ENCODE measurements at places on chromosomes 4 and X.

GRCh38 chr4:163663454-163664225 lies 169.2 kb downstream of the TMA16 start:
- DNase-seq: no peak

- DNase-seq: no peak
Observed at GRCh38 chr4:14100349-14100748, 472.8 kb upstream of the BOD1L1 start.

DNA sequence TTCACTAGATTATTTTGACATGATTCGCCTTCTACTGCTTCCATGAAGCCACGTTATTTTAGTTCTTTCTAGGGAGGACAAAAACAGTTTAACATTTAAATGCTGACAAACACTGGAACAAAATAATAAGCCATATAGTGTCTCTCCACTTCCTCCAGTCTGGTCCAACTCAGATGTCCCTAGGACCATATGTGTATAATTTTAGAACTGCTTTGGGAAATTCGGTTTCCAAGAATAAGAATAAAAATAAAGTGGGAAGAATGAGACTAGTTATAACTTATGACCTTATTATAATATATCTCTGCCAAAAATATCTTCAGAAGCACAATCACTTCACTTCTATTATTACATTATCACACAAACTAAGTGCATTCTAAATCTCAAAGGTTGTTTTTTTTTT lies 164.4 kb upstream of the POF1B start:
- DNase-seq: no peak

DNA sequence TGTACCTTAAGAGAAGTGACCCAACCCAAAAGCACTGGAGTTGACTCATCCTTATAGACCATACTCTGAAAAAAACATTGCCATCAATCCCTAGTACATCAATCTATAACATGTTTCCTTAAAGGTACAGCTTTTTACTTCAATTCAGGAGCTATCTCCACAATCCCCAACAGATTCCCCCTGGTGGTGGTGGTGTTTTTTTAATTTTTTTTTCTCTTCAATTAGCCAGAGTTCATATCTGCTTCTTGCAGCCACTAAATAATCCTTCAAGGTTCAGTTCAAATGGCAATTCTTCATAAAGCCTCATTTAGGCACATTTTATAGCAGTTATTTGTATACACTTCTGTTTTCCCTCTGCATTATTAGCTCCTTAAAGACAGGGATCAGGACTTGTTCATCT lies 60.7 kb upstream of the KDR start:
- DNase-seq: no peak

DNA sequence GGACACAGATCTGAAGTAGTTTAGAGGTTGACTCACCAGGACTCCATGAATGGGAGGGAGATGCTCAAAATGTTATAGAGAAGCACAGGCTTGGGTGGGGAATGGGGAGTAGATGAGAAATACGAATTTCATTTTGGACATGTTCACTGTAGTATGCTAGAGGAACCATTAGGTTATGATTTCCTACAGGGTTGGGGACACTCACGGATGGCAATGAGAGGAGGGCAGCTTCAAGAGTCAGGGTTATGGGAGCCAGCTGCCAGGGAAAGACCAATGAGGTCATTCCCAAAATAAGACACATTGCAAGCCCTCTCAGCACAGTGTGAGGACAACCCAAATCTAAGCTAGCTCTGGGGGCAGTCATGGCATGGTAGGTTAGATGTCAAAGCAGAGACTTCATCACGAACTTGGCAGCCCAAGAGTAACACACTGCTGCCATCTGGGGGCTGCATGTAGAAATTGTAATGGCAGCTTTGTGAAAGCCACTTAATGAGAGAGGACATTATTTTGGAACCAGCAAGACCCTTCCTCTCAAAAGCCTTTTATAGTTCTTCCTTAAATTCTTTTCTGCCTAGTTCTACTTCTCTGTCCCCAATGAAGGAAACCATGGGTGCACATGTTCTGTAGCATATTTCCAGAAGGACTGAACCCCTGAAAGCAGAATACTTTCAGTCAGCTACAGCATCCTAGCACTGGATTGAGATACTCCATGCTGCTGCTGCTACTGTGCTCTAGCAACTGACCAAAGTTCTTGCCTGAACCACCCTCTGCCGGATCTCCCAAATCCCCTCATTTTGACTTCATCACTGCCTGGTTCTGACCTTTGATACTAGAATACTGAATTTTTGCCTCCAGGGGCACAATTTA lies 16.2 kb upstream of the ZCCHC12 start:
- peak; percentile 21 for DNase-seq

DNA sequence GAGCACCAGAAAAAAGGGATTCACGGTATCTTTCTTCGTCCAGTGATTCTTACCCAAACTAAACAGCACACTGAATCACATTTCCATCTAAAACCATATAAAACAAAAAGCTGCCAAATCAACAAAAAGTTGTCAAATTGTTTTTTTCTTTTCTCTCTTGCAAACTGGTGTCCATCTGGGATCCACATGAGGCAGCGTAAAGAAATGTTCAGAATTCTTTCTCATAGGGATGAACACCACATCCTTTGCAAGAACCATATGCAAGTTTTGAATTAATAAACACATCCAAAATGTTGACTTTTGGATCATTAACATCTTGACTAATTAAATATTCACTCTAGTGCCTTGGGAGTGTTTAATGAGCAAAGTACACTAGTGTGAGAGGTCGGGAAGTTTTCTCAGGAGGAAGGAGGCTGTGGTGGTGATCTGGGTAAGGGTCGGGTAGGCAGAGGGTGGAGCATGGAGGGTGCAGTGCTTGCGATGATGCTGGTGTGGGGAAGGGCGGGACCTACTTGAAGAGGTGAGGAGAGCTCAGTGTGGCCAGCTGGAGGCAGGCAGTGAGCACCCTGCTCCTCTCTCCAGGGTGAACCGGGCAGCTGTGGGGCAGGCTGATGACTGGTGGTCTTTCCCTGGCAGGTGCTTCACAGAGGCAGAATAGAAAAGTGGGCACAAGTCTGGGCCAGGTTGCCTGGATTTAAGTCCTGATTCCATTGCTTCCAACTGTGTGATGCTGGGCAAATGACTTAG lies 72.8 kb downstream of the NSUN7 start:
- no peak for DNase-seq

DNA sequence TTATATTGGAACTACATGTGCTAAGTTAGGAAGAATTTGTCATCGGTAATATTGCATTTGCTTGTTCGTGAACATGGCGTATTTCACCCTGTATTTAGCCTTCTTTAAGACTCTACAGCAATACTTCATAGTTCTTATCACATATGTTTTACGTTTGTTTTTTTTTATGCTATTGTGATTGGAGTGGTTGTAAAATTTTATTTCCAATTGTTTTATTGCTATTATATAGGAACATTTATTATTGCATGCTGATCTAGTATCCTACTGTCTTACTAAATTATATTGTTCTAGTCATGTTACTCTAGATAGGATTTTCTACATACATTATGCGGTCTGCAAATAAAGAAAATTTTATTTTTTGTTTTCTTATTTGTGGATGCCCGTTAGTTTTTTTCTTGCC lies 107.4 kb downstream of the KDM6A start:
- no peak for DNase-seq

DNA sequence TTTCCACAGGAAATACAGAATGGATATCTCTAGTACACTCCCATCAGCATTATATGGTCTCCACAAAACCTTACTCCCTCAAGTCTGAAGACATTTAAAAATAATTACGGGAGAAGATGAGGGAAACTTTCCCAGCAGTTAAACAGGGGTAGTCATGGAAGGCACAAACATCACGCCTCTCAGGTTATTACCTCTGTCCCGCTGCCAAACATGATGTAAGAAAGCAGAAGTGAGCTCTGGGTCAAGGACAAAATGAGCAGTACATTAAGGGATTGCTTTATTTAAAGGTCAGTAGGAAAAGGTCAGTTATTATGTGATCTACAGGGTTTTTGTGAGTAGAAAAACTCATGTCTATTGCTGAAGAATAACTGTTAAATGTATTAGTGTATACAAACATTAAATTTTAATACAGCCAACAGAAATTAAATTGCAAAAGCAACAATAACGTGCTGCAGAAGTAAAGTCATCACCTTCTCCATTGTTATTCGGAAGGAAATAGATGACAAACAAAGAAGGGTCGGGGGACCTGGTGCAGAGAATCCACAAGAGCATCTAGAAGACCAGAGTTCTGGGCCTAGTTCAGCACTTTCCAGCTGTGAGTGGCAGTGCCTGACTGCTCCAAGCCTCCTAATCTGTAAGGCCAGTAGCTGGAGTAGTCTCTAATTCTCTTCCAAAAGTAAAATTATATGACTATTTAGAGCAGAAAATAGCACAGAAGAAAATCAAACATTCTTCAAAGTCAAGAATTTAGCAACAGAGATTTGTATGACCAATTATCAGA lies 171.2 kb downstream of the PPP3CA start:
- DNase-seq: no peak

DNA sequence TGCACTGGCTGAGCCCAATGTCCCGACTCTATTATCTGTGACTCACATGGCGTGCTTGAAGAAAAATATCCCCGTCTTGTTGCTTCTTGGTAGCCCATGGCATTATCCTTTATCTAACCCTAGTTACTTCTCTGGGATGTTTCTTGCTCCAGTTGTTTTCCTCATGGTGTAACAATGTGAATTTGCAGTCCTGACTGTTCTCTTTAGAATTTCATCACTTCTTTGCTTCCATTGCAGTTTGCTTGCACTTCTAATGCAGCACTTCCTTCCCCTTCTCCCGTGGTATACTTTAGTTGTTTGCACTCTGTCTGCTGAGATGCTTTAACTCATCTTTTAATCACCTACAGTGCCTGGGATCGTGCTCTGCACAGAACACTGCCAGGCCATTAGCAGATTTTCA lies 126.9 kb downstream of the MAML3 start:
- DNase-seq: no peak

GRCh38 chr4:134201216-134202161 lies at the start of gene PABPC4L:
Gene PABPC4L (minus strand): TSS chr4:134201789. CDS start chr4:134201019, 770 bp downstream.
- no peak for DNase-seq

- no peak for DNase-seq
Observed at GRCh38 chr4:56360071-56360470, 27.2 kb downstream of the AASDH start.

DNA sequence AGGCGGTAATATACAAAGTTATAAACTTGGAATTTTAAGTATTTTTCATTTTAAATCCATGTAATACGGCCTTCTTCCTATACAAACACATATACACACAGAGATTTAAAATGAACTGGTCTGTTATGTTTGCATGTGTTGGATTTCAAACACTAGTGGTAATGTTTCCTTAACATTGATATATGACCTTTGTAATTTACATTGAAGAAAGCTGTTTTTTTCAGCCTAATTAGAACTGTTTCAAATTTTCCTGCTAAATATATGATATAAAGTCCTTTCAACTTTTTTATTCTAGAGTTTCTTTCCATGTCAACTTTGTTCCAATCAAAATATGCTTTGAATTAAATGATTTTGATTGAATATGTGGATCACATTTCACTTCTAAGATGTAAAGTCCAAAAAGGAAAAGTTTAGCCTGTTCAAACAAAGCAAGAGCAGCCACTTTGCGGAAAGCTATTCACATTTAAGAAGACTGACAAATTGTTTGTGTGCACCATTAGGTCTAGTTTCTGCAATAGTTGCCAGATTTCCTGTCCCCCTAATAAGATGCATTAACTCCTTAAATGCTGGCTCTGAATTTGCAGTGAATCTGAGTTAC lies 226.0 kb upstream of the MAB21L2 start:
- DNase-seq: no peak

DNA sequence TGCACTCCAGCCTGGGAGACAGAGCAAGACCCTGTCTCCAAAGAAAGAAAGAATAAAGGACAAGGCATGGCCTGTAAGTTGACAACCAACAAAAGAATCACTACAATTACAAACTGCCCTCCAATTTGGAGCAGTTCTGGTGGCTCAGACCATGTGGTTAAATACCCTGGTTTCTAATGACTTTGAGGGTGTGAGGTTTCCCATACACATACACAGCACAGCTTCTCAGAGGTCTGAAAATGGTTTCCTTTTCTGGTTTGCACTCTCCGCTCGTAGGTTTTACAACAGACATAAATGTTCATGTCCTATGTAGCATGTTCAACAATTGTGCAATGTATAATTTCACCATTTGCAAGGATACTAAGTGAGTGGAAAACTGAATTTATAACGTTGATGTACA lies 34.2 kb upstream of the MXRA5 start:
- no peak for DNase-seq

GRCh38 chr4:114037988-114038387 lies 58.5 kb upstream of the ARSJ start:
- no peak for DNase-seq

GRCh38 chrX:34918856-34919255 lies 23.7 kb upstream of the FAM47B start:
- DNase-seq: no peak

- no peak for DNase-seq
Observed at GRCh38 chr4:85587952-85588351, 113.0 kb downstream of the ARHGAP24 start.

GRCh38 chrX:24219320-24219719 lies 69.8 kb downstream of the ZFX start:
- no peak for DNase-seq

- DNase-seq: no peak
Observed at GRCh38 chrX:155143959-155144548, 72.2 kb upstream of the VBP1 start.

DNA sequence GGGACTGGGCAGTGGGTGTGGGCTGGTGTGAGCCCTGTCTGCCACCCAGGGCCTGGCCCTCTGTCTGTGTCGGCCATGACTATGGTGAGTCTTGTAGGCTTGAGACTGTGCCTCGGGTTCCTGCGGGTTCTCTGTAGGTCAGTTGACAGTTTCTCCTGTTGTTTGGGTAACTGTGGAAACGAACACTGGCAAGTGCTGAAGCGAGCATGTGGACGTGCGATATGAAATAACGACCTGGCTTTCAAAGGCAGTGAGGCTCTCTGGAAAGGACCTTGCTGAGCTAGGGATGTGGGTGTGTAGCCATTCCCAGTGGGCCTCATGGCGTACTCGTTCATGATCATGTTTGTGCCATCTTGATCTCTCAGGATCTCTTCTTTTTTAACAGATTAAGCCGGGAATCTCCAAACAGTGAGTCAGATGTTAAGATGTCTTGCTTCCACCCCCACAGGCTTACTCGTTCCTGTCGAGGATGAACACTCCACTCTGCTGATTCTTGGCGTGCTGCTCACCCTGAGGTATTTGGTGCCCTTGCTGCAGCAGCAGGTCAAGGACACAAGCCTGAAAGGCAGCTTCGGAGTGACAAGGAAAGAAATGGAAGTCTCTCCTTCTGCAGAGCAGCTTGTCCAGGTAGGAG lies 41.3 kb downstream of the HTT start:
- no peak for DNase-seq

DNA sequence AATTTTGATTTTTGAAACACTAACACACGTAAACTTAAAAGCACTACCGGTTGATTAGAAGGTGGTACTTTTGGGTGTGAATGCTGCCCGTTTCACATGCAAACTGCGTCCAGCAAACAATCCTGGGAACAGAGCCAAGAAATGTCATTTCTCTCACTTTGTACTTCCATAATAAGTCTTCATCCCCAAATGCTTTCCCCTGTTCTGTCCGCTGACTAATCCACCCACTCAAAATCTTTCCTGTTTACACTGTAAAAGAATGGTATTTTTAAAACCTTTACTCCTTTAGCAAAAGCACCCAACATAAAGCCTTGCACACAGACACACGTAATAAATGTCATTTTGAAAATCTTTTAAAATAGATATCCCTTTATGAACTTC lies 39.1 kb upstream of the PDLIM5 start:
- DNase-seq: no peak

GRCh38 chr4:166146806-166147540 lies 273.9 kb downstream of the TLL1 start:
- DNase-seq: no peak

GRCh38 chr4:107996949-107997788 lies 7.5 kb downstream of the HADH start:
- no peak for DNase-seq

GRCh38 chrX:50736656-50737055 lies 77.3 kb downstream of the SHROOM4 start:
- DNase-seq: no peak
